NB4 (cell line): ENCODE measurements at places on chromosomes 11 and 22.

GRCh38 chr22:39435616-39436015, 21.2 kb upstream of the MGAT3 start:
- no peak for DNase-seq

DNA sequence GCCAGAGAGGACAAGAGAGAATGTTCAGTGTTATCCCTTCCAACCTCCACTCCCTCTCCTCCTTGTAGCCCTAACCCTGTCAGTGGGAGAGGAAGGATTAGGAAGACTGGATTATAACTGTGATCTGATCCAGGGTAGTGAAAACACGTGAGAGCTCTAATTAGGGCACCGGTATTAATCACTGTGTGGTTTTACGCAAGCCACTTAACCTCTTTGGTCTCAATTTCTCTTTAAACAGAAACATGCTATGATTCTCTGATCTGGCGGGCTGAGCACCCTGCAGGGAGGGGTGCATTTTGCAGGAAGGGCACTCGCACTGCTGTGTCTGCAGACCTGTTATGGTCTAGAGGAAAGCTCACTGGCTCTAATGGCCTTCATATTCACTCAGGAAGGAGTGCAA, 11.5 kb downstream of the RPL27A start:
- no peak for DNase-seq

DNA sequence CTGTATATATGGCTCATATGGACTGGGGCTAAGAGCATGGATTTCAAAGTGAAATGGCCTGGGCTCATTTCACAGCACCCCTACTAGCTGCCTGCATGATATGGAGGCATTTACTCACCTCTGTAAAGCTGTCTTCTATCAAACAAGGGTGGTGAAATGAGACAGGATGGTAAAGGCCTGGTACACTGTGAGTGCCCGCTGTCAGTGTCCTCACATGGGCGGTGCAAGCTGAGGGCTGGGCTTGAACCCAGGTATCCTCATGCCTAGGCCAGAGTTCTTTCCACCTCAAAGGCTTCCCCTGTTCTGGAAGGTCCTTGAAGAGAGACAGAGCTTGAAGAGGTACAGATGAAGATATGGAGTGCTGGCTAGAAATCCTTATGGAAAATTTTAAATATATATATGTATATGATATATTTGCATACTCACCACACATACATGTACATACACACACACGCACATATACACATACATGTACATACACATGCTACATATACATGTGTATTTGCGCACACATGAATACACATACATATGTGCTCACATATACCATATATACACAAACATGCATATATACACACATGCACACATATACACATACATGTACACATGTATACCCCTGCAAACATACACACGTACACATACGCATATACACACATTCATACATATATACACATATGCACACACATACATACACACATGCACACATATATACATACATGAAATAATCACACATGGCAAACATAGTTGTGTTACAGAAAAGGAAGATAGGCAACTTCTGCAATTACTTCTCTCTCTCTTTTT, 44.7 kb downstream of the MICAL2 start:
- no peak for DNase-seq

DNA sequence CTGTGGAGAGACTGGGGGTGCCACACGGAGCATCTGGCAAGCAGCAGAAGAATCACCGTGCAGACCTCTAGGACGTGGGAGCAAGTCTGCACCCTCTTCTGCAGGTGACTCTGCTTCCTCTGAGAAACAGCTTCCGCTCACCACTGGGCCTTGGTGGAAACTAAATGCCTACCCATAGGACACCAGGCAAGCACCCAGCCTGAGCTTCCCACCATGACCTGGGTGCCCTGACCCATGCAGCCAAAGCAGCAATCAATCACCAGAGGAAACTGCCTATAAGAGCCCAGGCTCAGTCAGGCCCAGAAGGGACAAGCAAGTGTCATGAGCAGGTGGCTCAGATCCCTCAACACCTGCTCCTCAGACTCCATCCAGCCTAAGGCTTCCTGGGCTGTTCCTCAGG, 63.4 kb downstream of the IGLL5 start:
- no peak for DNase-seq

DNA sequence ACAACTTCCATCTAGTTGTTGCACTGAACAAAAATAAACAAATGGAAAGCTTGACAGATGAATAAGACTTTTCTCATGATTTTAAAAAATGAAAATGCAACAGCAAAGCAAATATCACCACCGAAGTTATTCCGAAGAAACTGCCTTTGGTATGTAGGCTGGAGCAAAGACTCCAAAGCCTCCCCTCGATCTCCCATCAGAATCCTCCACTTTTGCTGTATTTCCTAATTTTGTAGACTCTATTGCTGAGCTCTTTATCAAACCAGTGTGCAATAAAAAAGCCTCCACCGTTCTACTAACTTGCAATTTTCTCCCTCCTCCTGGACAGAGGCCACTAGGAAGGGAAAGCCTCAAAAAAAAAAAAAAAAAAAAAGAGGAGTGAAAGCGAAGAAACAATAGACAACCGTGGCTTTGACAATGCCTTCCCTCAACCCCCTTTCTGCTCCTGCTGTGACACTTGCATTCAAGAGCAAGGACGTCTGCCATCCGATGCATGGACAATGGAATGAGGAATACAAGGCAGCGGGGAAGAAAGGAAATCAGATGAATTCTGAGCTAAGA, 190.9 kb upstream of the BLID start:
- DNase-seq: no peak

DNA sequence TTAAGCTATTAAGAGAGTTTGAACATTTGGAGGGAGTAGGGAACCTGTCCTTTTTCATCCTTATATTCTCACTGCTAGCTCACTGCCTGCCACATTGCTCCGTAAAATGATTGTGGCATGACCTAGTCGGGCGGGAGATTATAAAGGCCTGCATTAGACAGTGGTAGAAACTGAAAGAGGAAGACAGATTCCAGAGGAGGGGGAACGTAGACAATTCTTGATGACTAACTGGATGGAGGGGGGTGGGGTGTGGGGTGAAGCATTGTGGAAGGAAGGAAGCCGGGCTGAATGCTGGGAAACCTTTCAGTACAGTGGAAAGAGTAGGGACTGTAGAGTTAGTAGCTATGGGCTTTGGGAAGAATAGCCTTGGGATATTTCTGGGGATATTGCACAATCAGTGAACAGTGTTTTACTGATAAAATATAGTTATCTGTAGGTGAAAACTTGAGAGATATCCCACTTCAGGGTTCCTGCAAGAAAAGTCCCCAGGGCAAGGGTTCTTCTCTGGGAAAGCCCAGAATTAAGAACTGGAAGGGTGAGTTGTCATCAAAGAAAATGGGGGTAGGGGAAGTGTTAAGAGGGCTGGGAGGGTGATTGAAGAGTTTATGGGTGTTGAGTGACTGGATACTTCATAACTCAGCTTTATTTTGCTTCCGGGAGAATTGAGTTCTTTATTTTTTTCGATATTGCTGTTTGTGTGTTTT, 2.1 kb downstream of the MED15 start:
- peak; percentile 91 for DNase-seq

- no peak for DNase-seq
Measured at GRCh38 chr11:47533690-47534151, 19.2 kb downstream of the CELF1 start.

DNA sequence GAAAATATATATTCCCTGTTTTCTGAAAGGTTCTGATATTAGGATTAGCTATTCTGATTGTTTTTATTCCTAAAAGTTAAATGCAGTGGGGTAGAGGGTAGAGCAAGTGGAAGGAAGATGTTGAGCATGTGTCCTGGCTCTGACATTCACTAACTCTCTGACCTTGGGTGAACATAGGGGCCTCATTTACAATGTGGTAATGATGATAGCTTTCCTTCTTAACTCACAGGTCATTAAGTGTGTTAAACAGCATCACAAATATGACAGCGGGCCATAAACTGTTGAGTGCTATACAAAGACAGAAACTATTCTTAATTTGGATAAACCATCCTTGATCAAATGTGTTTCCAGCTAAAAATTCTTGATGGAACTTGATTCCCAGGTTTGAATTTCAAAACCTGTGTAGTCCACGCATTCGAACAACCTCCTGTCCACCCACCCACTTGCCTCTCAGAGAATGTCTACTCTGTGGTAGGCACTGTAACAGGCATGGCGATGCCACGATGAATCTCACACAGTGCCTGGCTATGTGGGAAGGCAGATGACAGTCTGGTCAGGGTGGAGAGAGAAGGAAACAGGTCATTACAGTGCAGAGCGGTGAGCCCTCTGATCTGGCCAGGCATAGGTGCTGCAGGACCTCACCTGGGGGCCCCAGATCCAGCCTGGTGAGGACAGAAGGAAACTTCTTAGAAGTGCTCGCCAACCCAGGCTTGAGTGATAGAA, 19.3 kb upstream of the PEX26 start:
- no peak for DNase-seq

DNA sequence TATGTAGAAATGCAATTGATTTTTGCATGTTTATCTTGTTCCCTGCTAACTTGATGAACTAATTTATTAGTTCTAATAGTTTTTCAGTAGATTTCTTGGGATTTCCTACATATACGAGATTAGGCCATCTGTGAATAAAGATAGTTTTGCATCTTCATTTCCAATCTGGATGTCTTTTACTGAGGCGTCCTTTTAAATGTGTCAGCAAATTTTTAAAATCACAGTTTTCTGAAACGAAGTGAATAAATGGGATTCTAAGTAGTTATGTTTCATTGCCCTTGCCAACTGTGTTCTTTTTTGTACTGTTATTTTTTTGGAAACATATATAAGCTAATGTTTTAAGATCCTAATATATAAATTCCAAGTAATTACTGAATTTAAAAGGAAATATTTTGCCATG, 50.0 kb downstream of the CYP2R1 start:
- no peak for DNase-seq

GRCh38 chr22:19042285-19043120, 79.7 kb downstream of the DGCR2 start:
- DNase-seq: no peak
